ENCODE measurements at places on chromosomes 3 and 15.

- DNase-seq, result no peak
Observed at GRCh38 chr3:152662157-152662556, 172.8 kb upstream of the P2RY1 start.

DNA sequence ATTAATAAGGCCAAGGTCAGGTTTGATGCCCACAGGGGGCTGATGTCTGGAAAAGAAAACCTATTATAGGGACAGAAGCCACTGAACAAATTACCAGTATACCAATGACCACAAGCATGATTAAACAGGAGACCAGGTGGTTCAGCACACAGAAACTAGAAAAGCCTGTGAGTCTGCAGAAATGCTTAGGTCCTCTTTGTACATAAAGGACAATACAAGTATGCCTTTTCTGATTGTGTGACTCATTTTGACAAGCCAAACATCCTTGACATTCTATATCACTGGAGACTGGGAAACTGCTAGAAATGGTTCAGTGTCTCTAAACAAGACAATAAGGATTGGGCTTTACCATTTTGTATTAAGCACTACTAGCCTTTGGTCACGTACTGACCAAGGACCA, 113.2 kb upstream of the MYO5C start:
- no peak for DNase-seq

GRCh38 chr3:173135059-173135458, 6.0 kb downstream of the SPATA16 start:
- DNase-seq, result no peak

- no peak for DNase-seq
Observed at GRCh38 chr3:108970561-108970960, 16.9 kb upstream of the GUCA1C start.

Measured in HS-5 (cell line).